ENCODE measurements at places on chromosomes 4 and X. TPM values are rescaled to one million over a fixed set of nuclear protein-coding genes. Genes with fewer than 3 reads are reported as not detected.

GRCh38 chr4:10917566-10917965 is 233.0 kb upstream of the CLNK start:
- DNase-seq: no peak

DNA sequence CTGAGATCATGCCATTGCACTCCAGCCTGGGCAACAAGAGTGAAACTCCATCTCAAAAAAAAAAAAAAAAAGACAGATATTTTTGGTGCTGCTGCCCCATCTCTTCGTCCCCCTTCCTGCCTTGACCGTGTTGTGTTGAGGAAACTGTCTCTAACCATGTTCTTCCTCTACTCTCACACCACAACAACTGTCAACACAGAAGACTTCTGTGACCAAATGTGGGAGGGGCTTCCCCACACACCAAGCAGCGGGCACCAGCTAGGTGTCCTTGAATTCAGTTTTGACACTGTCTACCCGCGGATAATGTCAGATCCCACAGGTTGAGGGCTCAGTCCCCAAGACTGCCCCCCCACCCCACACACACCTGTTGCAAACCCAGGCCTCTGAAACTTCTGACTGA is 104.7 kb upstream of the BCOR start:
- peak; percentile 25 for DNase-seq

GRCh38 chrX:12497832-12498591 is 293.2 kb upstream of the PRPS2 start:
- peak; percentile 11 for DNase-seq

- DNase-seq: no peak
Observed at GRCh38 chrX:16087076-16087475, 36.3 kb upstream of the GRPR start.

DNA sequence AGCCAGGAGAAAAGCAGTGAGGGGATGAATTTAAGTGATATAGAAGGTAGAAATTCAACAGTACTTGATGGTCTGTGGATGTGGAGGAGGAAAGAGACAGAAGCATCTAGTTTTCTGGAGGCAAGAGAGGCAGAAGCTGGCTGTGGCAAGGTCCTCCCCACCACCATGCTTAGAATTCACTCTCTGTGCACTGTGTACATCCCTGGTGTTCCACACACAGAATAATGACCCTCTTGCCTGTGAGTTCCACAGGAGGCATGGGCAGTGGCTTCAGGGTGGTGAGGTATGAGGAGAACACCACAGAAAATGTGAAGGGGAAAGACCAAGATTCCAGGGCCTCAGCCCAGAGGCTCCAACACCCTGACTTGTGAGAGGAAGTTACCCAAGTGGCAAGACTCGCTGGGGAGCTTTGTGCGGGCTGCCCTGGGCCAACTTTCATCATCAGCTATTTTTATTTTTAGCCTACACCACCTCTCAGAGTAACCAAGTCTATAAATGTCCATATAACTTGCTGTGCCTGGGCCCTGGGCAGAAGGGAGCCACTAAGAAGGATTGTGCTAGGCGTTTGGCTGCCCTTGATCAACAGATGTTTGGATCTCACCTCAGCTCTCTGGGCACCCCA is 7.8 kb upstream of the INTS6L start:
- no peak for DNase-seq

GRCh38 chr4:185792384-185793115 is 19.4 kb downstream of the SORBS2 start:
- no peak for DNase-seq

DNA sequence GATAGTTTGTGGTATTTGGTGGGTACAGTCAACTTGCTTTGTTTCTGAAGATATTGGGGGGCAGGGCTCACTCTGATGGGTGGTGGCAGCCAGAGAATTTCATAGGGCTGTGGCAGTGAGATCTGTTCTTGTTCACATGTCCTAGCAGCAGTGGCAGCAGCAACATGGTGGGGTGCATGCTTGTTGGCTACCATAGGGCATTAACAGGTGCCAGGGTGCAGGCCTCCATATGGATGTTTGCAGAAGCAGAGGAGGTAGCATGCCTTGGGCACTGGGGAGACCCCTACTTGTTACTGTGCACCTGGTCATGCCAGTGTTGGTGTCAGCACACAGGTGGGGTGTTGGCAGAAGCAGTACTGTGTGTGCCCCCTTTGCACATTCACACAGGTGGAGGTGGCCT is 96.3 kb upstream of the ZC4H2 start:
- DNase-seq: no peak

DNA sequence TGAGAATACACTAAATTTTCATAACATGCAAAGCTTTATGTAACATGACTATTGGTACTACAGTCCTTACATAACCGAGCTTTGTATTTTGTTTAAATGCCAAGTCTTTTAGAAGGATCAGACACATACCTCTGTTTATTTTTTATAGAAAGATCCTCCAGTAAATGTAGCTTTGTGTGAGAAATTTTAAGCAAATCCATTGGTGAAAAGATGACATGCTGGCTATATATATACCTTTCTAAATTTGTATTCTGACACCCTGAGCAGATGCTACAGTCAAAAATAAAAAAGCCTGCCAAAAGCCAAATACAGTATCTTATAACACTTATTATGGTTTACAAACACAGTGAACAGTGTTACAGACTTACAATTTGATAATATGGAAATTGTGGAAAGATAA is at the start of gene YIPF7:
TSS of gene YIPF7 (minus strand) at position 201 of the 400 bp plus-strand sequence. CDS start 1,525 bp downstream, outside the sequence.
- no peak for DNase-seq

GRCh38 chr4:60745800-60746571 is 454.1 kb upstream of the ADGRL3 start:
- no peak for DNase-seq

Gene ERAS
- total RNA-seq: 0.31 TPM

DNA sequence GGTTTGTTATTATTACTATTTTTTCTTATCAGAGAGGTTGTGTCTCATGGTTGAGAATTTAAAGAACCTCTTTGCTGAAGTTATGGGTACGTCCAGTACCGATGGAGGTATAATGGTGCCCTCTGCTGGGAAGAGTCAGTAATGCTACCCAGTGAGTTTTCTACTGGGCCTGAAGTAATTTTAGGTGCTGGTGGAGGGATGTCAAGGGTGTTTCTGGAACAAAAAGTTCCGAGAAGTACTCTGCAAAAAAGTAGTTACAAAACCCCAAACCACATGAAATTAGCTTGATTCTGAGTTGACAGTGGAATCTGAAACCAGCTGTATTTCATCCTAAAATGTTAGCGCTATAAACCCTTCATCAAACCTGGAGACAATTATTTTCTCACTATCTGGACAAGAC is 102.5 kb upstream of the MID1 start:
- DNase-seq: peak; percentile 24

Gene PNMA5
- not detected for total RNA-seq

GRCh38 chr4:44313702-44314101 is 134.9 kb downstream of the KCTD8 start:
- no peak for DNase-seq

Gene BRS3
- total RNA-seq: not detected

Gene SULT1B1
- 4.5 TPM for total RNA-seq

Gene SORBS2
- total RNA-seq: 0.26 TPM

GRCh38 chr4:150582146-150582872 is at the start of gene MAB21L2:
MAB21L2 (plus strand) TSS chr4:150582151; CDS start chr4:150583030, 879 bp downstream.
- no peak for DNase-seq

DNA sequence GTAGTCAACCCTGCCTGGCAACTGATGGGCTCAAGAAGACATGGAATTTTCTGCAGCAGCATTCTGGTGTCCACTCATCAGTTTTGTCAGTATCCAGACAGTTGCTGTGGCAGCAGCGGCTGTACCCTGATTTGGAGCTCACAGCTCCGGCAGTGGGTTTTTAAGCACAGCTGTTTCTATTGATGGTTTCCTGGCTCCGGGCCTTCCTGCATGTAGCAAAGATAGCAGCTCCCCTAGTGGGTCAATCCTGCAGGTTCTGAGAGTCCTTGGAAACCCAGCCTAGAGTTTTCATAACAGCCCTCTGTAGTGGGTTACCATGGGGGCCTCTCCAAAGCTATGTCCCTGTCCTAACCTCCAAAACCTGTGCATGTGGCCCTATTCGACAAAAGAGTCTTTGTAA is 84.0 kb upstream of the ATP6AP2 start:
- no peak for DNase-seq

Gene LINC00632
- total RNA-seq: 1.4 TPM

Gene PAGE5
- not detected for total RNA-seq

Gene MAOA
- total RNA-seq: 6.3 TPM

Gene FAM9C
- total RNA-seq: not detected

Gene PRDM5
- total RNA-seq: 0.35 TPM

GRCh38 chrX:124548571-124548970 is 202.2 kb downstream of the SH2D1A start:
- no peak for DNase-seq

DNA sequence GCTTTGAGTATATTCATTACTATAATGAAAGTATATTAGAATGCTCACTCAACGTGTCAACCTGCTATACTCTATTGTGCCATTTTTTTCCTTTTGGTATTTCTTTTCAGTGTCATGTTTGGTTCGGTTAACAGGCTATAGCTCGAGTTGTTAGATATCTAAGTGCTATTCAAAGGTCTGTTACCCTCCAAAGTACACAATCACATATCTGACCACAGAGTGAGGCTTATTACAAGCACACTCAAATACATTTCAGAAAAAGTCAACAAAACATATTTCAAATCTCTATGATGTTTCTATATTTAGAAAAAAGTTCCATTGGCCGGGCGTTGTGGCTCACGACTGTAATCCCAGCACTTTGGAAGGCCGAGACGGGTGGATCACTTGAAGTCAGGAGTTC is 32.8 kb downstream of the WNK3 start:
- no peak for DNase-seq

GRCh38 chr4:147809211-147809610 is 77.3 kb downstream of the ARHGAP10 start:
- DNase-seq: no peak

DNA sequence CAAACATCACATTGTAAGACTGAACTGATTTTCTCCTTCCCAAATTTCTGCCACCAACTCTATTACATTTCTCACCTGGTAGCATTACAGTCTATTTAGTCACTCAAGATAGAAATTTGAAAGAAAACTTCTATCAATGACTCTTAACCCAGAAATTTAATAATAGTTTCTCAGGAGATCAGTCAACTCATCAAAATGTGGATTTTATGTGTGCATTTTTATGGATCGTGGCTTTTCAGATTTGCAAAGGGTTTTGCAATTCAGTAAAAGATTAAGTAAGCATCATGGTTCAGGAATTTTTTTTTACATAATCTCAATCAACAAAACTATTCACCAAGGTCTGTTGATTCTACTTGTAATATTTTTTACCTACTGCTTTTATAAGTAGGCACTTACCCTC is 111.1 kb downstream of the CFAP299 start:
- DNase-seq: no peak

- DNase-seq: no peak
Observed at GRCh38 chr4:109214622-109215301, 87.7 kb downstream of the COL25A1 start.

DNA sequence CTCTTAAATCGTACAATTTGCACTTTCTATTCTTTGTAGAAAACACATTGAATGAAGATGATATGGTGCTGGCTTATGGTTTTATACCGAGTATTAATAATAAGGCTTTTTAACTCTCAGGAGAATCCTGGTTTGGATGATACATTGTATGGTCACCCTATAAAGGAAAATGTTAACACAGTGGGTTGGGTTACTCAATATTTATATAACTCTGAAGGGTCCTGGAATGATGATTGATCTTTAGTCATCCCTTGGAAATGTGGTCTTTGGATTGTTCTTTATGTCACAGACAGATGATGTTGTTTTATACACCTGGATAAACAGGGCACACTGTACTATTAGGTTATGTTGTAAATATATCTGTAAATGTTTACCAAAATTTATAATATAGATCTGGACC is 496.2 kb upstream of the NDST4 start:
- DNase-seq: no peak

DNA sequence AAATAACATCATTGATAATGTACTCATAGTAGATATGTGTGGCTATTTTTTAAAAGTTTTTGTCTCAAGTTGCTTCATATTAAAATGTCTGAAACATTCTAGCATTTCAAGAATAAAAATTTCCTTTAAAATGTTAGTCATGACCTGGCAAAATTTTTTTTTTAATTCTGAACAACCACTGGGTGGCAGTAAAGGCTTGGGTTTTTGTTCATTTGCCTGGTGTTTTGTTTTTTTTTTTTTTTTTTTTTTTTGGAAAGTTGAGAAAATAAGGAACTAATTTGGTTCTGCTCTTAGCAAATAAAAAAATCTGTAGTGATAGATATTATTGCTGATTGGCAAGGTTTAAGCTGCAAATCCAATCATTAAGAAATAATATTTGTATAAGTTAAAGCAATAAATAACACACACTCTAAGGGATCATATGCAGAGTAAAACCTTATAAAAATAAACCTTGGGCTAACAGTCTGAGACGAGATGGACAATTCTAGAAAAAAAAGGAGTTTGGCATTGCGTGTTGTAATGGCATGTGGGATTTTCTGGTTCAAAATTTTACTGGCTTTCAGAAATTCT is 81.4 kb downstream of the CEP44 start:
- DNase-seq: peak; percentile 4

- peak; percentile 42 for DNase-seq
Observed at GRCh38 chr4:26985873-26986272, 125.2 kb downstream of the STIM2 start.

- DNase-seq: no peak
Observed at GRCh38 chr4:94931626-94932025, 173.9 kb downstream of the BMPR1B start.

GRCh38 chrX:68354879-68355628 is 78.2 kb downstream of the OPHN1 start:
- no peak for DNase-seq

DNA sequence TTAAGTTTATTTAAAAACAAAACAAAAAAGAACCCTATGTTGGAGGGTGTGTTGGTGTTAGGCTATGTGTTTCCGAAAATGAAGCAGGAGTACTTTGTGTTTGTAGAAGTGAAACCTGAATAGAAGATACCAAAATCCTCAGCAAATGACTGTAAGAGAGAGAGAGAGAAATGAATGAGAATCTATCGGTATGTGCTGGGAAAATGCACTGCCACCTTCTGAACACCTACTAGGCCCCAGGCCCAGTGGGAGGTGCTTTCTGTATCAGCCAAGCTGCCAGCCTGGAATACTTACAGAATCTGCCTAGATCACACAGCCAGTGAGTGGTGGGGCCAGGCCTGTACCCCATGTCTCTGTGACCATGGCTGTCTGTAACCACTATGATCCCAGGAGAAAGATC is 14.9 kb upstream of the PIM2 start:
- DNase-seq: no peak

GRCh38 chr4:82776925-82777542 is 21.6 kb downstream of the SCD5 start:
- DNase-seq: no peak

GRCh38 chrX:48794911-48795515 is 6.9 kb upstream of the HDAC6 start:
- DNase-seq: no peak

DNA sequence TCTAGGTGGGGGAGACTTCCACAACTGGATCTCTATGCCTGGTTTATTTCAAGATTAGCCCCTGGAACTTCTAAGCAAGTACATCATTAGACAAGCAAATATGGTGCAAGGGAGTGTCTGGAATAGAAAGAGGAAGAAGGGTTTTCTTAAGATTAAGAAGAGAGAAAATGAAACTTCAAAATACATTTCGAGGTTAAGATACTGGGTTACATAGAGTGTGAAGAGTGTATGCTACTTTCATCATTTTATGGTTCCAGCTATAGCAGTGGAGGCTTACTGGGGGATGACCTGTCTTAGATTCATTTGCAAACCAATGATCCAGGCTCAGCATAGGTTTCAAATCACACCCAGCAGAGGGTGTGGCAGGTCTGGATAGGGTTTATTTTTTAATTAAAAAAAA is 144.4 kb upstream of the GATB start:
- DNase-seq: no peak

GRCh38 chrX:133005042-133005441 is 46.6 kb upstream of the HS6ST2 start:
- DNase-seq: no peak

- no peak for DNase-seq
Observed at GRCh38 chr4:84578540-84579402, 4.2 kb upstream of the CDS1 start.

Data from activated T-cell treated with anti-CD3 and anti-CD28 coated beads, Interleukin-2, amount 50 U/mL, for 72 hours (primary cell).